ENCODE measurements at places on chromosomes 7 and 10.
A peak's percentile ranks its signal among the peaks of the same experiment; 100 is the strongest.

- no peak for DNase-seq
These were observed 3.5 kb upstream of the FRAT2 start for GRCh38 chr10:97338041-97338440.

- DNase-seq: no peak
These were observed 45.1 kb downstream of the ADD3 start for GRCh38 chr10:110052916-110053315.

- DNase-seq: peak; percentile 79
These were observed 111.8 kb downstream of the EGFR start for GRCh38 chr7:55130395-55131141.

DNA sequence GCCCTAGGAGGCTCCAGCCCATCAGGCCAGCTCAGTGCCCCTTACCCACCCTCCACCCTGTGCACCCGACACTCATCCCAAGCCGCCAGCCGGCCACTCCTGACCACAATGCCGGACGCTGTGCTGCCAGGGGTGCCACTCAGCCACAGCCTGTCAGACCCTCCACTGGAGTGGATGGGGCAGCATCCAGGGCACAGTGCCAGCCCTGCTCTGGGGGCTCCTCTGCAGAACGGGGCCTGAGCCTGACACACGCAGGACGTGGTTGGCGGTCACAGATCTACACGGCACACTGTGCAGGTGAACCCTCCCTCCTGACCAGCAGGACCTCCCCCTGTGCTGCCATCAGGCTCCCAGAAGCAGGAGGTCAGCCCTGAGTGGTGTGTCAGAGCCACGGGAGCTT is 114.7 kb downstream of the MAD1L1 start:
- DNase-seq: no peak

Measured in psoas muscle (tissue), 8 donors.